Stimulated activated CD8-positive, alpha-beta memory T cell treated with anti-CD3 and anti-CD28 coated beads, Interleukin-4, amount 100 ng/mL, for 4 hours (primary cell): ENCODE measurements at places on chromosomes 3 and 15.

GRCh38 chr3:185297867-185298266 lies 44.0 kb upstream of the EHHADH start:
- no peak for DNase-seq

GRCh38 chr3:9862391-9863057 lies 17.5 kb downstream of the CIDEC start:
- DNase-seq, result no peak

DNA sequence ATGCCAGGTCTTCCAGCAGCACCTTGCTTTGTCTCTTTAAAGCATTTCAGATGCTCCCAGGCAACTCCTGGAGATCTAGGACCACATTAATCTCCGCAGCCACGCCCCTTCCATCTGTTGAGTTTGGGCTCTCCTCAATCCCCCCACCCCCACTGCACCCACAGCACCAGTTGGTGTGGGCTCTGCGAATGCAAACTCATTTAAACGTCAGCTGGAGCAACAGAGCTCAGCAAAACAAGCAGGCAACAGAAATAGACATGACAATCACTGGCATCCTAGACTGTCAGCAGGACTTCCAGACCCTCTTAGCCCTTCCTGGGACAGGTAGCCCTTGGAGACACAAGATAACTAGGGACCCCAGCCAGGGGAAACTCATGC lies 106.9 kb downstream of the LSM3 start:
- DNase-seq, result no peak

- DNase-seq, result no peak
These were observed 32.0 kb downstream of the IL17RD start for GRCh38 chr3:57133157-57133556.

GRCh38 chr3:53671192-53671960 lies 174.8 kb downstream of the CHDH start:
- DNase-seq, result no peak

GRCh38 chr3:15714448-15714847 lies 83.3 kb downstream of the ANKRD28 start:
- no peak for DNase-seq

GRCh38 chr3:50573566-50574443 lies 4.5 kb downstream of the HEMK1 start:
- DNase-seq, result peak; percentile 59

GRCh38 chr15:27324886-27325615 lies 354.1 kb downstream of the GABRG3 start:
- DNase-seq, result no peak

GRCh38 chr3:28856796-28857195 lies 424.1 kb upstream of the RBMS3 start:
- no peak for DNase-seq

DNA sequence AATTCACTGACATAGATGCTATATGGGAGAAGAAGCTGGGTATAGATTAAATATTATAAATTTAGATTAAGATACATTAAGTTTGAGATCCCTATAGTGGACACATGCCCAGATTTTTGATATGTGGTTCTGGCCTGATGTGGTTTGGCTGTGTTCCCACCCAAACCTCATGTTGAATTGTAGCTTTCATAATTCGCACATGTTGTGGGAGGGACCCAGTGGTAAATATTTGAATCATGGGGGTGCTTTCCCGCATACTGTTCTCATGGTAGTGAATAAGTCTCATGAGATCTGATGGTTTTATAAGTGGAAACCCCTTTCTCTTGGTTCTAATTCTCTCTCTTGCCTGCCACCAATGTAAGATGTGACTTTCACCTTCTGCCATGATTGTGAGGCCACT lies 189.4 kb upstream of the CD96 start:
- no peak for DNase-seq

DNA sequence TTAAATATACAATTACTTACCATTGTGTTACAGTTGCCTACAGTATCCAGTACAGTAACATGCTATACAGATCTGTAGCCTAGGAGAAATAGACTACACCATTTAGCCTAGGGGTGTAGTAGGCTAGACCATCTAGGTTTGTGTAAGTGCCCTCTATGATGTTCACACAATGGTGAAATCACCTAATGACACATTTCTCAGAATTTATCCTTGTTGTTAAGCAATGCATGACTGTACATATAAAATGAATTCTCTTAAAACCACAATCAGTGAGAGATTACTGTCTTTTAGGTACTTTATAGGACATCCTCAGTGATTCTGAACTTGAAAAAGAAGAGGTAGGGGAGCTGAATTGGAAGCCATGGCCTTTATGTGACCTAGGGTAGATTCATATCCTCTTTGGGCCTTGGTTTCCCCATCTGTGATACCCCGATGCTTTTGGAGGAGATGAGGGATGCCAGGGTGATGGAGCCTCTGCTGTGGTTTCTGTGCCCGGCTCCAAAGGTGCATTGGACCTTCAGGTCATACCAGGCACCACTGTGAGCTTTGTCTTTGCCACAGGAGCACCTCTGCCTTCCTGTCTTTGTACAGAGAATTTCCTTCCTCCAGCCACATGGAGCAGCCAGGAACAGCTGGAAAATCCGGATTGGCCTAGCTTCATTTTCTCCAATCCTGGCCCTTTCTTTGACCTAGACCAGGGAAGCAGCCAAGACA lies 51.9 kb upstream of the FLNB start:
- DNase-seq, result no peak

DNA sequence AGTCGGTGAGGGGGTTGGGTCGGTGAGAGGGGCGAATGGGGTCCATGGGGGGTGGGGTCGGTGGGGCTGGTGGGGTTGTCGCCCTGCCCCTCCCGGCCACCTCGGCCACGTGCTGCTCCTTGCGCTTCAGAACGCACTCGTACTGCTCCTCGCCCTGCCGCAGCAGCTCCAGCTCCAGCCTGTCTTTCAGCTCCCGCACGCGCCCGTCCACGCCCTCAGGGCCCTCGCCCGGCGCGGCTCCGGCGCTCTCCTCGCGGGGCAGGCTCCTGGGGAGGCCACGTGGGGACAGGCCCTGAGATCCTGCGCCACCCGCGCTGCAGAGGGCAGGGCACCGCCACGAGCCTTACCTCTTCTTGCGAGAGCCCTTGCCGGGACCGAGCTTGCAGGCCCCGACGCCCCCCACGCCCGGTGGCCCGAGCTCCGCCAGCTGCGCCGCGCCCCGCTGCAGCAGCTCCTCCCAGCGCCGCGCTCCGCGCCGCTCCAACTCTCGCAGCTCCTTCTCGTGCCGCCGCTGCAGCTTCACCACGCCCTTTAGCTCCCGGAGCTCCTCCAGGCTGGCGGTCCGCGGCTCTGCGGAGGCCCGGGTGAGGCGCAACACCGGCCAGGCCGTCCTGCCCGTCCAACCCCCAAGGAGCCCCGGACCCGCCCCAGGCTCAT lies 8.2 kb upstream of the ANKRD63 start:
- no peak for DNase-seq

DNA sequence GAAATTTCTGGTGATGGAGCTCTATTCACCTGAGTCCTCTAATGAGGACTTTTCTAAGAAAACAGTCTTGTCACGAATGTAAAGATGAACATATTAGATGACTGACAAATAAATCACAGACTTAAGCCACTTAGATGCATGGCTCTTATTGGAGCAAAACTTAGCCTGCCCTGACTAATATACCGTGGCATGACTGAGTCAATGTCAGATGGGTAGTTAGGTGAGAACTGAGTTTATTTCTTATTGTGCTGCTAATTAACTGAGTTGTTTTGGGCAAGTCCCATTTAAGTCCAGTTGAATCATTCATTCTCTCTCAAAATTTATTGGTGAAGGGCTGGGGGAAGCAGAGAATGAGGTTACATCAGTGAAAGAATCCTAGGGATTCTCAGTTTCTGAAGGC lies 459.8 kb downstream of the MCTP2 start:
- DNase-seq, result no peak

- no peak for DNase-seq
These were observed 224.2 kb upstream of the CGNL1 start for GRCh38 chr15:57152133-57152532.

GRCh38 chr3:247916-248315 lies 51.4 kb downstream of the CHL1 start:
- DNase-seq, result no peak

GRCh38 chr3:155946178-155946577 lies 75.7 kb downstream of the GMPS start:
- DNase-seq, result no peak

GRCh38 chr15:31456354-31457060 lies 129.9 kb downstream of the KLF13 start:
- DNase-seq, result no peak

DNA sequence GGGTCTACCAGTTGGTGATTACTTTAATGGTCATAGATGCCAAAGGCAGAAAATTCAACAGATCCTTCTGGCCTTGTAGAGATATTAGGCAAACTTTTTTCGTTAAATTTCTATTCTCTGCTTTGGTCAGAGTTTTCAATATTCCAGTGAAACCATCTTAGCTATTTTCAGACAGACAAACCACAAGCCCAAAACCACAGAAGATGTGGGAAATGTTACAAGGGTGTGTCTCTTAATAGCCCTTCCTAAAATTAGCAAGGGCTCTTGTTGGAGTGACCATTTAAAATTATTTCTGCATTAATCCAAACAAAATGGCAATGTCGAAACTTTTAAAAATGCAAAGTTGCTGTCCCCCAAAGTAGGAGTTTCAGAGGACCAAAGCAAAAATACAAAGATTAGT lies 102.8 kb downstream of the ARRDC4 start:
- DNase-seq, result no peak

DNA sequence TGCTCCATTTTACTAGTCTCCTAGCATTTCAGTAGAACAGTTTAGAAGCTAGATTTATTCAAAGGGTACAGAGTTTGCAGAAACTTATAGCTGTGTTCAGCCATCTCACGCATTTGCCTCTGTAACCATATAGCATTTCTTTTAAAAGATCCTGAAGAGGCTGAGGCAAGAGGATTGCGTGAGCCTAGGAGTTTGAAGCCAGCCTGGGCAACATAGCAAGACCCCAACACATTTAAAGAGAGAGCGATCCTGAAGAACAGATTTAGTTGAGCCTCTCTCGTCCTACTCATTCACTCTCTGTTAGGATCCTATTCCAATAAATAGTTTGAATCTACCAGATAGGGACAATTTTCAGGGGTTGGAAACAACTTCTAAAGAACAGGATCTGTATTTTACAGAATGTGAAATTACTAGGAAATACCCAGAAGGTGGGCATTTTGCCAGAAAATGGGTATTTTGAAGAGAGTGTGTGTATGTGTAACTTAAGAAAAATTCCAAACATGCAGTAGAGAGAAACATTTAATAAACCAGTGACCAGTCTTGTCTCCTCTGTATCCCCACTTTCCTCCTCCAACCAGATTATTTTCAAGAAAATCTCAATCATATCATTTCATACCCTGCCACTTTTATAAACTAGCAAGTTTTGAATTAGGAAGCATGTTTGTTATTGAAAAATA lies 4.5 kb downstream of the EIF3J start:
- no peak for DNase-seq

DNA sequence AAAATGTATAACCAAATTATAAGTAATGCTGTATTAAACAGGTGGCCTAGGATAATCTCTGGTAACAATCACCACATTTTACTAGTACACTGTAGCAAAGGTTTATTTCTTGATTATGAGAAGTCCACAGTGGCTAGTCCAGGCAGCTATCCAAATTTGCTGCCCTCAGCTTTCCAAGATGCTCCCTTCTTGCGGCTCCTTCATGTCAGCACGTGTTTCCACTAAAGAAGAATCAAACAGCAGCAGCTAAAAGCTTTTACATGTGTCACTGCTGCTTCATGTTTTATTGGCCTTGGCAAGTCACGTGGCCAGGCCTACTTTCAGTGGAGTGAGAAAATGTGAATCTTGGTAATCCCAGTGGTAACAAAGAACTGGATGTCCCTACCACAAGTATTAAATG lies 5.6 kb upstream of the RBMS3 start:
- no peak for DNase-seq

GRCh38 chr3:138137861-138138260 lies 5.7 kb upstream of the A4GNT start:
- no peak for DNase-seq

DNA sequence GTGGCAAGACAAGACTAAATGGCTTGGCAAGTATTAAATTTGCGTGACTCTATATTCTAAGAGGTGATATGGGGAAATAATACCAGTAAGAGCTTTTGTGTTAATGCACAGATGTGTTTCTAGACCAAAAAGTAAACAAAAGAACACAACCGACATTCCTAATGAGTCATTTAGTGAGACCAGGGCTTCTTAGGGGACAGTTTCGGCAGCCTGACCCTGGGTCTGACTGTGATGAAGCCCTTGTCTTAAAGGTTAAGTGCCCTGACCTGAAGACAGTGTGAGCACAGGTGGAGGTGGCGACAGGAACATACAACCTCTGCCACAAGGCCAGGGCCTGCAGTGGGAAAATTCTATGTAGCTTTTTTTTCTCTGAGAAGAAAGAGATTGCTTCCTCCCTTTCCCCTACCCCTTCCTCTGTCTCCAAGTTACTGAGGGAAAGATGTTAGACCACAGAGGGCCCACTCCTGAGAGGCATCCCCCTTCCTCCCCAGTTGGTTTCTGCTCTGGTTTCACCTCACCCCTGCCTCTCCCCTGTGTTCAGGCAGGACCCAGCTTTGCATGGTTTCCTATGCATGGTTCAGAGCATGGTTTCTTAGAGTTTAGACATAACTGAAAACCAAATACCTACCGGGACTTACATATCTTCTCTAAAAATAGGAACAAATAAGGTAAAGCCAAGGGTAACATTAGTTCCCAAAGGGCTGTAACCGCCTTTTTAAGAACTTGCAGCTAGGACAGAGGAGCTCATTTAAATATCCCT lies 24.8 kb upstream of the CMTM7 start:
- no peak for DNase-seq

- DNase-seq, result no peak
These were observed 40.9 kb downstream of the CBLB start for GRCh38 chr3:105827959-105828358.

- no peak for DNase-seq
These were observed 11.4 kb downstream of the TRAK1 start for GRCh38 chr3:42102571-42102970.

DNA sequence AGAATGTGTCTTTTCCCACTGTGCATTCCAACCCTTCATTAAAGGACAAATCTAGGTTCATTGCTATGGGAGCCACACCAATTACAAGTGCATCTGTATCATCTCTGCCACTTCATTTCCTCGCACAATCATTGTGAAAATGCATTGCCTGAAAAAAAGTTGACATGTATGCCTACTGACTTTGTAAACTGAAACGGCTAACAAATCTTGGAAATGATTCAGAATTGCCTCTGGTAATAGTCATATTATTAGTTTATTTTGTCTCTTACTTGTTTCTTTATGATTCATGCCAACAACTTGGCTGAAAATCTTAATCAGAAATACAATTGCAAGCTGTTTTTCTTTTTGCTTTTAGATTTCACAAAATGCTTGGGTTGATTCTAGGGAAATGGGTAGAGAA lies 497.1 kb downstream of the ZIC1 start:
- DNase-seq, result no peak

GRCh38 chr3:189132231-189132671 lies 39.5 kb upstream of the TPRG1 start:
- DNase-seq, result peak; percentile 40
